ENCODE measurements at places on chromosomes 3 and 15.
A peak's percentile ranks its signal among the peaks of the same experiment; 100 is the strongest.

GRCh38 chr3:61535826-61536225 is 25.5 kb upstream of the PTPRG start:
- DNase-seq, result no peak

- no peak for DNase-seq
These were observed 46.9 kb downstream of the ZNF710 start for GRCh38 chr15:90047956-90048575.

- no peak for DNase-seq
These were observed 55.2 kb downstream of the TMOD3 start for GRCh38 chr15:51884517-51885236.

DNA sequence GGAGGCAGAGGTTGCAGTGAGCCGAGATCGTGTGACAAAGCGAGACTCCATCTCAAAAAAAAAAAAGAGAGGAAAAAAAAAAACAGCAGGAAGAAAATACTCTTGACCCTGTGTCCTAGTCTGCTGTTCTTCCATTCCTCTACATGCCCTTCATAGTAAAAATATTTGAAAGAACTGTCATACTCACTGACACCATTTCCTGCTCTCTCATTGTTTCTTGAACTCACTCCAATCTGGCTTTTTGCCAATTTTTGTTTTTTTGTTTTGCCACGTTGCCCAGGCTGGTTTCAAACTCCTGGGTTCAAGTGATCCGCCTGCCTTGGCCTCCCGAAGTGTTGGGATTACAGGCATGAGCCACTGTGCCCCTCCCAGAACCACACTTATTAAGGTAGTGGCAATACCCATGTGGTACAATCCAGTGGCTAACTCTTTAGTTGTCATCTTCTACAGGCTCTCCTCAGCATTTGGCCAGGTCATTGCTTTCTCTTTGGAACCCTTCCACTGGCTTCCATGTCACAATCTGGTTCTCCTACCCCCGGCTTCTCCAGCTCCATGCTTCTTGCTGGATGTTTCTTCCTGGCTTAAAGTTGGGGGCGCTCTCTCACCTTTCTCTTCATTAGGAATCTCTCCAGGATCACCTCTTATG is 238.2 kb upstream of the C2CD4B start:
- peak; percentile 86 for DNase-seq

- no peak for DNase-seq
These were observed 1.9 kb upstream of the TRA2B start for GRCh38 chr3:185939721-185940120.

DNA sequence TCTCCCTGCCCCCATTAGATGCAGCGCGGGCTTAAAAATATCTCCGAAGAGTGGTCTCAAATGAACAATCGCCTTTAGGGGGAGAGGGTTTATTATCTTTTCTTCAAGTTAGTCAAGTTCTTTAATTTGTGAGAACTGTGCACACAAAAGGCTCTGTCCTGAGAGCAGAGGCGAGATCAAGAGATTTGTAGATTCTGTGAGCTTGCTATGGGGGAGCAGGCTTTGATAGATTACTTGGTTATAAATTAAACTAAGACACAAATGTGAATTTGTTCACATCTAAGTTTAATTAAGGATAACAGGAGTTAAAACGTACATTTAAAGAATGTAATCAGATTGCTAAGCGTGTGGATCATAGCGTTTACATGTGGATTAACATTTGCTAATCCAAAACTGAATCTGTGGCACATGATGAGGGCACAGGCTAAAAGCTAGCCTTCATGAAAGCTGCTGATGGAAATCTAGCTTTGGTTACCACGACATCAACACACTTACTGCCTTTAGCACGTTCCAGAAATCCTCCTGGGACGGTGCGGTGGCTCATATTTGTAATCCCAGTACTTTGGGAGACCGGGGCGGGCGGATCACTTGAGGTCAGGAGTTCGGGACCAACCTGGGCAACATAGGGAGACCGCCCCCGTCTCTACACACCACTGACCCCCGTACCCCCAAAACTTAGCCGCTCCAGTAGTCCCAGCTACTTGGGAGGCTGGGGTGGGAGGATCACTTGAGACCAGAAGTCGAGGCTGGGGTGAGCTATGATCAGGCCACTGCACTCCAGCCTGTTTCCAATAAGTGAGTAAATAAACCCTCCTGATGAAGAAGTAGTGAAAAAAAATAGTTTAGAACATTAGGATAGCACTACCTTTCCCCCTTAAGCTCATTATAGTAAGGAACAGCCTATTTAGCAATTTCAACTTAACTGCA is 1.0 kb upstream of the PRTG start:
- DNase-seq, result no peak

DNA sequence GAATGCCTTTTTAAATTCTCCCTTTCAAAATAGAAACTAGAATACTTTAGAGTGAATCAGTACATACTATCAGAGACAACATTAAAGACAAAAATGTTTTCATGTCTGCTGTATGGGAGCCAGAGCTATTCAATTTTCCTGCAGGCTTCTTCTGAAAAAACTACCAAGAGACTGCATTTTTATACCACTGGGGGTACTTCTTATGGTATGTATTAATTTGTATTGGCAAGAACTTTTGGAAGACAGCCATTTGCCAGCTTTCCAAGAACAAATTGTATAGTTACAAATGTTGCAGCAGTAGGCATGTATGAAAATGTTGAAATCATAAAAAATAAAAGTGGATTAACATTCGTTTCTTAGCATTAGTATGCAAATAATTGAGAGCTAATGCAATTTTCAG is 1010.0 kb upstream of the CADM2 start:
- DNase-seq, result no peak

- DNase-seq, result no peak
These were observed 169.3 kb upstream of the TPM1 start for GRCh38 chr15:62873203-62873602.

DNA sequence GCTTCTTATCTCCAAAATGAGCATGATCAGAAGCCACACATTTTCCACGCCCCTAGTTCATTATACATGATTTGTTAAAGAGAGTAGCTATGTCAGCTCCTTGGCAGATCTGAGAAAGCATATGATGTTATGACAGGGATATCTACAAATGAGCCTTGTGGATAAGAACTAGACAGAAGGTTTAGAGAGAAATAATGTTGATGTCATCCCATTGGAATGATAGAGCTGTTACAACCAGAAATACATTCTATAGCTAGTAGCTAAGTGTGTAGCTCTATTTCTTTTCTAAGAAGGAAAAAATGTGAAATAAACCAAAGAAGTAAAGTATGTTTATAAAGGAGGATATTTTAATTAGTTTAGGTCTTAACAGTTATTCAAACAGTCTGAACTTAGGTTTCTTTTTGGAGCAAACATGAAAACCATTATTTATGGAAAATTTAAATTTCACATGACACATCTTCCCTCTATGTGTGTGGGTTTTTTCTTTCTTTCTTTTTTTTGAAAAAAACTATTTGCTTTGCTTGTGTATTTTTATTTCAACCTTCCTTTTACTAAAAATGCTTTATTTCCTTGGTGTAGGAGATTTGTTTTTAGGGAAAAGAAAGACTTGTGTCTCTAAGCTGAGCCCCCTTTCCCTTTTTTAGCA is 167.7 kb downstream of the GHSR start:
- DNase-seq, result peak; percentile 46

Data from HS-27A (cell line).